ENCODE measurements at places on chromosomes 11 and 22.

DNA sequence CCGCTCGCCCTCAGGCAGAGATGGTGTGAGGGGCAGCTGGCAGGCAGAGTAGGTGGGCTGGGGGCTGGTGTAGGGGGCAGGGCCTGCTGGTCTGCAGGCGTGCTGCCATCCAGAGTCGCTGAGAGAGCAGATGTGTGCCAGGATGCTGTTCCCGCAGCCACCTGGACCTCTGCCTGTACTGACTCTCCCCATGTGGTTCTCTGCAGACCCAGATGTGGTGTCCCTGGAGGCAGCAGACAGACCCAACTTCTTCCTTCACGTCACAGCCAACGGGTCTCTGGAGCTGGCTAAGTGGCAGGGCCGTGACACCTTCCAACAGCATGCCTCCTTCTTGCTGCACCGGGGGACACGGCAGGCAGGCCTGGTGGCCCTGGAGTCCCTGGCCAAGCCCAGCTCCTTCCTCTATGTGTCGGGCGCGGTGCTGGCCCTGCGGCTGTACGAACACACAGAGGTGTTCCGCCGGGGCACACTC, 58.6 kb downstream of the OTOG start:
- DNase-seq, result no peak

DNA sequence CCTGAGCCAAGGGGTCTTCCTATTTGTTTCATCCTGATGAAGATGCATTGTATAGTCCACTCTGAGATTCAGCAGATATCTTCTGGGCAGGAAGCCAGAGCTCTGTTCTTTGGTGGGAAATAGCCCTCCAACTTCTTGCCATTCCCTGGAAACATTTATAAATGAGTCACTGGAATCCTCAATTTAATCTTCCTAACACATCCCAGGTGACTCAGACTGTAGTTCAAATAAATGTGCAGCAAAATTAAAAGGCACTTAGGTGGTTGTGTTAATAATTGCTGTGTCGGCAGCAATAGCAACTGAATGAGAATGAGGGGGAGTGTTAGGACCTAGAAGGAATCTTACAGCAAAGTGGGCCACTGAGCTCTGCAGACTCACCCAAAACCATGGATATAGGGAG, 108.6 kb downstream of the INSC start:
- DNase-seq, result no peak

DNA sequence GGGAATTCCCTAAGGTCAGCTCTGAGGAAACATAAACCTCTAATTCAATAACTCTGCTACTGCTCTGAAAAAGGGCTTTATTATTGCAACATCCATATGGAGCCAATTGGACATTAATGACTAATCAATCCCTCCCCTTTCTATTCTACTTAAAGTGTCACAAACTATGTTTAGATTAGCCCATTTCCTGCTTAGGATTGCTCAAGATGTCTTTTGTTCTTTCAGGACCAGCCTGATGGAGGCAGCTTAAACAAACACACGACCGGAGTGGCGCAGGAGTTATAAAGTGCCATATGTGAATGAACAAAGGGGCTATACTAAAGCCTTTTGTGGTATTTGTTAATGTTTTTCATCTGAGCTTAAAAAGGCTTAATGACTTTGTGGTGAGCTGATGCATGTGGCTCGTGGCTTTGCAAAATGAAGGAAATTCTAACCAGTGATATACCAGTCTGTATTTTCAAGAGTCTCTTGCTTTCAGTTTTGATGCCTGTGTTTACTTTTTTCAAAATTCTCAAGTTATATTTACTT, 354.4 kb downstream of the SOX6 start:
- DNase-seq, result no peak

- no peak for DNase-seq
Measured at GRCh38 chr11:100923555-100923954, 206.1 kb downstream of the PGR start.

GRCh38 chr11:86740628-86741483, 59.5 kb upstream of the PRSS23 start:
- DNase-seq, result no peak

DNA sequence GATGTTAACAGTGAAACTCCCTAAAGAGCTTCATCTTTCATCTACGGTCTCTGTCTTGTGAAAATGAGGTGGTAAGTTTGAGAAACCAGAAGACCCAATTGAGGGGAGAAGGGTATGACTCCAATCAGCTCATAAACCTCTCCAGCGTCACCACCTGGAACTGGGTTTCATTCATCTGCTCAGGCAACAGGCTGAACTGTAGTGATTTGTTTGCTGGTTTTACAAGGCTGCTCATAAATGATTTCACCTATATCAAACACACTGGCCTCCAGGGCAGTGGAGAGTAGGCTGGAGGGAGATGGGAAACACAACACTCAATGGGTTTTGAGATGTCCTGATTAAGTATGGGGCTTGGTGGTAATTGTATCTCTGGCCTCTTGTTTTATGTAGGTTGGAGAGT, 79.0 kb downstream of the EFCAB6 start:
- no peak for DNase-seq

DNA sequence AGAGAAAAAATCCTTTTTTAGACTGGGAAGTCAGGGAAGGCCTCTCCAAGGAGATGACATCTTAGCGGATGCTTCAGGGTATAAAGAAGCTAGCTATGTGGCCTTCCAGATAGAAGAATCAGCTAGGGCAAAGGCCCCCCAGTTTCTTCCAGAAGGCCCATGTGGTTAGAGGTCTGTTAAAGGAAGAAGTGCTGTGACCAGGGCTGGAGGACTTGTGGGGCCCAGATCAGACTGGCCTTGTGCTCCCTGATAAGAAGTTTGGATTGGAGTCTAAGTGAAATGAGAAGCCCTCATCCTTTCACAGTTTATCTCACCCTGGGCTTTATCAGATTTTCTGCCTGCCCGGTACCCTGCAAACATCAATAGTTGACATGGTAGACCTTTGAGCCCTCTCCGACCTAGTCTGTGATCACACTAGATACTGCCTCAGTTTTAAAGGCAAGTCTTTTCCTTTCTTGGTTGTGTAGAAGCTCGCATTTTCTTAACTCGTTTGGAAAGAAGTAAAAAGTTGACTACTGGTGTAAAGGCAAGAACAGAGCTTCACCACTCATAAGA, 7.8 kb downstream of the AMPD3 start:
- DNase-seq, result no peak

DNA sequence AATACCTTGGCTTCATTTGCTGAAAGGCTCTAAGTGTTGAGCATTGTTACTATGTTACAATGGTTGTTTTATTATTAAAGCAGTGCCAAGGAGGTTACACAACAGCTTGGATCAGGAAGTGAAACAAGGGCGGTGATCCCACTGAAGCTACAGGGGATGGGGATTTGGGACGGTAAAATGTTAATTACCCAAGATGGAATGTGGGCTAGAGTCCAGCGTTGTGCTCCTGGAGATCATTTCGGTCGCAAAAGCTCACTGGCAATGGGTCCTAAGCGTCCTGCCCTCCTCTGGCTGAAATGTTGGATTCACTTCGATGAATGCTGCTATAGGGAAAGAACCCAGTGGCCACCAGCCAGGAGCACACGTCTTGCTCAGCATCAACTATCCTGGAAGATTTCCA, 48.3 kb downstream of the FAM83F start:
- DNase-seq, result no peak

- DNase-seq, result no peak
Measured at GRCh38 chr11:119700030-119700429, 29.0 kb downstream of the NECTIN1 start.

DNA sequence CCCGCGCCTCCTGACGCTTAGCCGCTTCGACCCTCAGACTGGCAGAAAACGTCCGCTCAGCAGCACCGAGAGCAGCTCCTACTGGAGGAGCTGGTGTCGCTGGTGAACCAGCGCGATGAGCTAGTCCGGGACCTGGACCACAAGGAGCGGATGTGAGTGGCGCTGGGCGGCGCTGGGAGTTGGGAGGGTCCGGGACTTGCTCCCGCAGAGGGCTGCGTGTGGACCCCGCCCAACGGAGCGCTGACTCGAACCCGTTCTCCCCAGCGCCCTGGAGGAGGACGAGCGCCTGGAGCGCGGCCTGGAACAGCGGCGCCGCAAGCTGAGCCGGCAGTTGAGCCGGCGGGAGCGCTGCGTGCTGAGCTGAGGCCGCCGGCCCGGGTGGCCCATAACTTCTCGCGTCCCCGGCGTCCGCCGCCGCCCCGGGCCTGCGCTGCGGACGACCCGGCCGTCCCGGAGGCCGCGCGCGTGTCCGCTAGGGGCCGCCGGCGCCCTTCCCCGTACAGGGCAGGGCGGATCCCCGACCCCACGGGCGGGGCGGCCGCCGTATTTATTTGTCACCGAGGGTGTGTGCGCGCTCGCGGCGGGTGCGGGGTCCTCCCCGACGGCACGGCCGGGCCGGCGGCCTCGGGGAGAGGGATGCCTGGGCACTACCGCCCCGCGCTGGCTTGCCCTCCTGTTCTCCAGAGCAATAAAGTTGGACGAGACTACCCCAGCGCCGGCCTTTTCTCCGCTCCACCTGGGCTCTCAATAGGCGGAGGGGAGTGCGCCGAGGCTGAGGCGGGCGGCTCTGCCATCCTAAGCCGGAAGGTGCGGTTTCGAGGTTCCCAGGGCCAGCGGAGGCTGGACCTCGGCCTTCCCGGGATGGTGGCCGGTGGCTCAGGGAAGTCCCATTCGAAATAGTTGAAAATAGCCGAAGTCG, 3.4 kb downstream of the KCNK7 start:
- no peak for DNase-seq

GRCh38 chr22:36985211-36985889, 33.9 kb downstream of the TST start:
- no peak for DNase-seq

DNA sequence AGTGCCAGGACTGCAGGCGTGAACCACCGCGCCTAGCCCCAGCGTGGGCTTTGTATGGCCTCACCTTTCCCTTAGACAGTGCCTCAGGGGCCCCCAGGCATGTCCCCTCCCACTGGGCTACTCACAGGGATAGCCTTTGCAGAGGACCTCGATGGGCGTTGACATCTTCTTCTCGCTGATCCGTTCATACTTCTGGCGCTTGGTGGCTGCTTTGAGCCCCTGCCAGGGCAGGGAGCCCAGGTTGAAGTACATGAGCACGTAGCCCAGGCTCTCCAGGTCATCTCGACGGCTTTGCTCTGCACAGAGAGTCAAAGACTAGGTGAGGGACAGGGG, 17.5 kb downstream of the CSNK1E start:
- DNase-seq, result no peak

GRCh38 chr11:29029452-29029851, 921.3 kb downstream of the METTL15 start:
- DNase-seq, result no peak

GRCh38 chr11:124988063-124988462, 34.1 kb downstream of the CCDC15 start:
- no peak for DNase-seq

DNA sequence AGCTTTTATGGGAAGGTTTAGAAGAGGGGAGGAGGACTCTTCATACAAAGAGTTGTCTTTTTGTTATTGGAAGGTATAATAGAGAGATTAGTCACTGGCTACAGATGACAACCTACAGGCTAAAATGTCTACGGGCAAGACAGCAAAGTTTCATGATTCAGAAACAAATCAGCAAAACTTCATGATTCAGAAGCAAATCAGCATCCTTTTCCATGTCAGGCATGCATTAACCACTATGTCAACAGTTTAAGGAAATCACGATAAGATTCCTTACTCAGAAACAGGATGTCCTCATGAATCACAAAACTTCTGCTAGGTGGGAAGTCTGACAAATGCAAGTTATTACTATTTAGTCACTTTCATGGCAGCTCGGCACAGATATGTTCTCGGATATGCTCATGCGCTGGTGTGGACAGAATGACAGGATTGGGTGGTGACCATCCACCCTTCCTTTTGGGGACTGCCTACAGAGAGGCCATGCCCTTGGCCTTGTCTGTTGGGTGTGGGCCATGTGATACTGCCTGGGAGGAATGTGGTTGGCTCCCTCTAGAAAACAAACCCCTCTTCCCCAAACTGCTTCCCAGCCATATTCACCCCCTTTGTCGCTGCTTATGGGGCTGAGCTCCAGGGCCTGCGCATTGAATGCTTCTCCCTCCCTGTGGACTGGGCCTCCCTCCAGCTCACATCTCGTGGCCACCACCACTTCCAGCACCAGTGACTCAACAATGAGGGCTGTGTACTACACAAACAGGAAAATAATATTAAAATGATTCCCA, 10.1 kb downstream of the C11orf91 start:
- DNase-seq, result no peak

GRCh38 chr11:14373941-14374646, 15.1 kb upstream of the RRAS2 start:
- no peak for DNase-seq
